Non-pigmented ciliary epithelial cell (primary cell): ENCODE measurements at places on chromosomes 12 and 14.
A peak's percentile ranks its signal among the peaks of the same experiment; 100 is the strongest.

DNA sequence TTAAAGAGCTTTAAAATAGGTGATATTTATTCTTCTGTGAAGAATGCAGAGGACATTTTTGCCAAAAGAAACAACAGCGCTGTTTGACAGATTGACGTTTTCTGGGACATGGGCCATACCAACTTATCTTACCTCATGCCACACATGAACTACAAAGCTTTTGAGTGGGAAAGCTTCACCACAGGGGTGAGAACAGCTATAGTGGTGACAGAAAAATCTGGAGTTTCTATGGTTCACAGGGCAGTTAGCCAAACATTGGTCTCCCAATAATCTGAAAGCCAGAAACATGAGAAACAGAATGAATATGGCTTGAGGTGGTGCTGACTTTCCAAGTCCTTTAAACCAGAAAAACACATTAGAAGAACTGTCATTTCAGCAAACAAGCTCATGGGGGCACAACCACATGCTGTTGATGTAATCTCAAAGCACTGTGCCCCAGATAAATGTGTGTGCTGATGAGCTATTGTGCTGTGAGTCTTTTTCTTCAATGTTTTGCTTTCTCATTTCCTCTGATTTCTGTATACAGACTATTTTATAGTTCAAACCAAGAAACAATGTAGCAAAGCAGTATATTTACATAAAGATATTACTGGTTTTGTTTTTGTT lies 905.4 kb downstream of the SLC16A7 start:
- peak; percentile 5 for DNase-seq

- peak; percentile 89 for DNase-seq
Measured at GRCh38 chr12:2336409-2336829, 283.6 kb downstream of the CACNA1C start.

- no peak for DNase-seq
Measured at GRCh38 chr14:74190927-74191575, 48.2 kb upstream of the VSX2 start.

- DNase-seq = no peak
Measured at GRCh38 chr14:54985156-54985555, 41.7 kb downstream of the WDHD1 start.

- DNase-seq = peak; percentile 52
Measured at GRCh38 chr12:52836042-52836466, 1.9 kb upstream of the KRT79 start.

- no peak for DNase-seq
Measured at GRCh38 chr14:91354979-91355685, 62.5 kb downstream of the CCDC88C start.

DNA sequence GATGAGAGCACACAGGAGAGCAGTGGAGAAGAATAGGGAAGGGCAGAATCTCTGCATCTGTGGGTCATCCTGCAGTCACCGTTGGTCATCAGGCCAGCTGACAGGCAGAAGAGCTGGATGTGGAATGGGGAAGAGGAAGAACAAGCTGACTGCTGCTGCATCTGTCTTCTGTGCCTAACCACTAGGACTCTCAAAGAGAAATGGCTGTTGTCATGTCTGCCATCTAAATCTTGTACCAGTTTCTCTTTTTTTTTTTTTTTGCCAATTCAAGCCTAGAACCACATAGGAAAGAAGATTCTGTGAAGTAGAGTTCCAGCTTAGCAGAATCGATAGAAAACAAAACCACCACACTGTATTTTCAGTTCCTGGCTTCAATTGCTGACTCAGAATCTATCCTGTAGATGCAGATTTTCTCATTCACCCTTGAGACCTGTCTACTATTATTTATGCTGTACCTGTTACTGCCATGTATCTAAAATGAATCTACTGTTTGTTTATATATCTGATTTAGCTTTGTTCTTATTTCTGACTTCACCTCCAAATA lies 421.9 kb upstream of the PRICKLE1 start:
- DNase-seq = no peak

DNA sequence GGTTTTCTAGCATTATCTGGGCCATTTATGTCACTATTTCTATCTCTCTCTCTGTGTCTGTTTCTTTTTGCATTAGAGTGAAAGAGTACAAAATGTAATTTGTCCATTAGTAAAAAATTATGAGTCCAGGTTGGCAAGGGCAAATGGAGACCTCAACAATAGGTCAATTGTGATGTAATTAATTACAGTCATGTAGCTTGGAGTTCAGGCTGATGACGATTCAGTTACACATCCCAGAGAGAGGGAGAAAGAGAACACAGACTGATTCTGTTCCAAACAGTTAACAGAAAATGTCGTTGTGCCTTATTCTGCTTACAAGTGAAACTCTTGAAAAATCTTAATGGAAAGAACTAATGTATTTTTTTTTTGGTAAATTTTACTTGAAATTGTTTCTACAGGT lies 83.3 kb downstream of the ATXN7L3B start:
- DNase-seq = no peak

DNA sequence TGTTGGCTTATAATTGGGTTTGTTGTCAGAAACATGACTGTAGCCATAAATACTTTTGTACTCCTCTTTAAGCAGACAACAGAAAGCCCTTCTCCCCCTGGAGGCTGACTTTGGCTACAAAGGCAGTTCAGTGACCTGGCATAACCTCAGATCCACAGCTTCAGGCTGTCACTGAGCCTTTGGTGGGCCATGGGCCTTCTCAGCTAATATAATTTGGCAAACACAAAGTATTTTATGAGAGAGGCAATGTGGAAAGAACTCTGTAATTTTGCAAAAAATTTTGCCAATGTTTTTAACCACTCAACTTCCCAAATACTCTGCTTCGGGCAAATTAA lies 15.5 kb upstream of the MGP start:
- no peak for DNase-seq

DNA sequence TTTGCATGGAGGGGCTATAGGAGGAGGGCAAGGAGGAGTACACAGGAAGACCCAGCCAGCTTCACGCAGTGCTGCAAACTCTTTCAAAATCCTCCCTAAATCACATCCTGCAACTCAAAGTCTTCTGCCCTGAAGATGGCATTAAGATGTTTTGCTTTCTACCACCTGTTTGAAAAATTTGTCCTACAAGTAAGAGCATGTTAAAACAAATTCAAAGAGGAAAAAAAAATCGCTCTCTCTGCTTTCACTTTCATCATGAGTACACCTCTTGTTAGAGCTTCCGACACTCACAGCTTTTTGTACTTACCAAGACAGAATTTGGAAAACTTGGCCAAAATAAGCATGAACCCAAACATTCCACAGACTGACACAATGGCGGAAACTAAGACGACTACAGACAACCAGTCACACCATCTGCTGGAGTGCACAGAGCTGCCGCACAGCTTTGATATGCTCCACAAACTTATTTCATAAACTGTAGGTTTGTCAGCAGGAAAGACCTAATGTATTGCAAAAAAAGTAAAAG lies 21.3 kb downstream of the GCH1 start:
- DNase-seq = no peak

GRCh38 chr12:113845900-113846674 lies 120.0 kb downstream of the RBM19 start:
- no peak for DNase-seq

DNA sequence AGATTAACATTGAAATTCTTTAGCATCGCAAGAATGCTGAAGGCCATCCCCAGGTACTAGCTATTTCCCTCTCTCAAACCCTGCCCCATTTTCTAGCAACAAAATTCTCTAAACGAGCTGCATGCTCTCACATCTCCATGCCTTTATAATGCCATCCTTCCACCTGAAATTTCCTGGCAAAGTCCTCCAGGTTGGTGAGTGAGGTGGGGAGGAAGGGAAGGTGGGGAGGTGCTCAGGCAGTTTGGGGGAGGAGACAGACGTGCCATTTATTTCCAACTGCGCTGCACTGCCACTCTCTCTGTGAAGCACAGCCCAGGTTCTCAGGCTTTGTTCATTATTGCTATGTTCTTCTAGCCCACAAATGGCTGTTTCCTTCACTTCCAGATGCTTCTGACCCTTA lies 208.4 kb downstream of the PAWR start:
- no peak for DNase-seq

DNA sequence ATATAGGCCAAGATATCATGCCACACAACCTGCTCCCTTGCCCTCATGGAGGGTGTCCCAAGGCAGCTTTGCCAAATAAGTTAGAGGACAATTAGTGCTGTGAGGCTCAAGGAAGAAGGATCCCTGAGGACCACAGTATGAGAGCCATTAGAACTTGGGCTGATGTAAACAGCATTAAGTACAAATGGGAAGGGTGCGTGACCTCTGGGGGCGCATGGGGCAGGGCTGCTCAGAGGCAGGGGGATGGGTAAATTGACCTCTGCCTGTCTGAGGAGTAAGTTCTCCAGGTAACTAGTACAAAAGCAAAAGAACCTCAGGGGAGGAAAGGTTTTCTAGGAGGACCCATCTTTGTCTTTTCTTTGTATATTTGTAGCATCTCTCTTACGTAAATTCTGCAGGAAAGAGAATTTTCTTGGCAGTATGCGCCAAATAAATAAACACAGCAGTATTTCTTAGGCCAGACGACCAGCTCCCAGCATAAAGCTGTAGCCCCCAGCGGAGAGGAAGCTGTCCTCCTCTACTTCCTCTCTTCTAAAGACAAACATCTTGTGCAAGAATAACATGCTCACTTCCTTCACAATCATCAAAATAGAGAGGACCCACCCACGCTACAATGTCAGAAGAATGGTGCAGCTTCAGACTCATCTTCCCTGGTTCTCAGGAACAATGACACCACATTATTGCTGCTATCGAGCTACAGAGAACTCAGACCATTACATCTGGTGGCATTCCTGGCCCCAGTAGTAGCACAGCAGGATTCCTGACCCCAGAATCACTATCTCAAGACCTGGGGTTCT lies 16.4 kb upstream of the VWF start:
- no peak for DNase-seq

- no peak for DNase-seq
Measured at GRCh38 chr12:56930241-56930640, 4.0 kb downstream of the SDR9C7 start.

DNA sequence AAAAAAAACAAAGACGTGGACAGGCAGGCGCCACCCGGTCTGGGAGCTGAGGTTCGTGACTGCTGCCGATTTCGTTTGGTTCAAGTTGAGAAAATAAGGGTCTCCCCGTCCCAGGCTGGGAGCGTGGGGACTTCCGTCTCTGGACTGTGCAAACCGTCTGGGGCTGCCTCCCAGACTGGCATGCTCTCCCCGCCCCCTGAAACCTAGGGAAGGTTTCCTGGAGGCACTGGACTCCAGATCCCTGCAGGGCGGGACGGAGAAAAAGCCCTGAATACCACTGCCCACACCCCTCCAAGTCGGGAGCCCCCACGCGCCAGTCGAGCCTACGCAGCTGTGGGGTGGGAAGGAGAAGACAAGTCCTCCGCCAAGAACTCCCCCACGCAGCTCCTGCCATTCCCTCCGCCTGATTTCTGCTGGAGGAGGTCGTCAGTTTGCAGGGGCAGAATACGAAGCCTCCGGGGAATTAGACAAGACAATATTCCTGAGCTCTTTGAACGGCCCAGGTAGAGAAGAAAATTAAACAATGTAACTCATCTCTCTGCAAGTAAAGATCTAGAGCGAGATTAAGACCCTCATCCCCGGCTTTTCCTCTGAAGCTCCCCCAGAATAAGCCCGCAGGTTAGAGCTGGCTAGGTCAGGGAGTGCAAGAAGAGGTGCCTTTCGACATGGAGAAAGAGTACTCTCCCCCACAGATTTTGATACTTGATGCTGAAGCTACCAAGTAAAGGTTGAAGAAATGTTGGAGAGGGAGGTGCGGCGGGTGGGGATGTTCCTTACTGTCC lies 10.4 kb upstream of the HOXC13 start:
- no peak for DNase-seq

GRCh38 chr12:15220915-15221885 lies at the start of gene RERG:
RERG (minus strand) TSS chr12:15221417; CDS start chr12:15217489, 3,928 bp downstream.
- no peak for DNase-seq

DNA sequence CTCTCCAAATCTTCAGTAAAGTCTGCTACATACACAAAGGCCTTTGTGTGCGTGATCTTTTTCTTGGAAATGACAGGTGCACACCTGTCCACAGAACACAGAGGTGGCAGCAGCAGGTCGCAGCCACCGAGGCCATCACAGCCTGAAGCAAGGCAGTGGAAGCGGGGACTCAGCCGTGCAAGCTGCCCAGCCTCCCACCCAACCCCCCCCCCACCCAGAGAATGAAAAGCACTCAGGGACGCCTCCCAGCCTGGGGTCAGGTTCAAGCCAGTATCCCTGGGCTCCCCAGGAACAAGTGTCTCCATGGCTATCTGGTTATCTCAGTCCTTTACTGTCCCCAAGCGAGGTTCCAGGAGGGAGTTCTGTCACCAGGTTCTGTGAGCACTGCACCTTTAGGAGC lies 31.2 kb upstream of the TSPAN9 start:
- no peak for DNase-seq

DNA sequence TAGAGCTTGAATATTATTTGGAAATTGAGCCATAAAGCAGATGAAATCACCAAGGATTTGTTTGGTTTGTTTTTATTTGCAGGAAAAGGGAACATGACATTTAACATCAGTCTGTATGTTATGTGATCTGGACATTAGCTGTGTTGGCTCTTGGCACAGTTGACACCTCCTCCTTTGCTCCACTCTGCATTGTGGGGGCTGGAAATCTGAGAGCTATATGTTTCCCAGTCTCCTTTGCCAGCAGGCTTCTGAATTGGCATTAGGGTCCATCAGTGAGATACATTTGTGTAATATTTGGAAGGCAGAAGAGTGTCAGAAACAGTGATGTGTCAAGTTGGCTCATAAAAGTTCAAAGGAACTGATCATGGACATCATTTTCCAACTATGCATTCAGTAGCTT lies 322.1 kb upstream of the ATP2B1 start:
- no peak for DNase-seq

DNA sequence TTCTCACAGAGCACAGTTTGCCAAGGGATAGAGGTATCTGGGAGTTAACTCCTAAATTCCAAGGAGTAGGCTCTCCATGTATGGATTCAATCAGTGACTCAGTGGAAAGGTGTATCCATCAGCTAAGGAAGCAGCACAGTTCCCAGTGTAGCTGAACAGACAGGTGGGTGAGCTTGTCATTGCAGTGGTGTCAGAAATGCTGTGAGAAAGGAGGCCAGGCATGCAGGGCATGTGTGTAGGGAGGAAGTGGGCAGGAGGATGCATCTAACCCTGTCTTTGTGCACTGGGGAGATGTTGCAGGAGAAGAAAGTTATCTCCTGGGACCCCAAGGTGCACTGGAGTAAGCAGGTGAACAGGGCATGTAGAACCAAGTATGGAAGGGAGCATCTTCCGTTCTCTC lies 539.0 kb downstream of the VRK1 start:
- DNase-seq = no peak

- no peak for DNase-seq
Measured at GRCh38 chr12:48025281-48025680, 21.0 kb upstream of the COL2A1 start.
